Astrocyte (in vitro differentiated cells and primary cell): ENCODE measurements at places on chromosomes 7 and 10. TPM values are rescaled to one million over a fixed set of nuclear protein-coding genes. Genes with fewer than 3 reads are reported as not detected.

GRCh38 chr10:44908066-44908749 lies 2.9 kb upstream of the TMEM72 start:
- H3K27me3 ChIP-seq = peaks cover 15% of the 10 kb centered on the region
- DNase-seq = peak; percentile 16
- H3K36me3 ChIP-seq = no peaks in the 10 kb centered on the region
- no peak overlapping the region for H3K4me3 ChIP-seq
- H3K27ac ChIP-seq = no peak overlapping the region

PLEKHS1 gene
- not detected in 2 replicates for total RNA-seq

DNA sequence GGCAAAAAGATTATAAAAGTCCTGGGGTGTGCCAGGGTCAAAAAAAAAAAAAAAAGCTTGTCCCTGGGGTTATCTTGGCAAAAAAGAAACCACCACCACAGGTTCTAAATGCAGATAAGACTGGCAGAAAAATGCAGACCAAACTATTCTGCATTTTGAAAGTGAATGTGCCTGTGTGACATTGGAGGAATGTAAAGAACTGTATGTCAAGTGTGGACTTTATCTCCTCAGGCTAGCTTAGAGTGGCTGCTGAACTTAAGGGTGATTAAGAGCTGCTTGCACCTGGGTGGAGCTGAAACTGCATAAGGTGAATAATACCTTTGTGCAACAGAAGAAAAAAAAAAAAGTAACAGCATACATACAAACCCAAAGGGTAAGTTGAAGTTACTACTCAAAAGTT lies 1.3 kb upstream of the NAPEPLD start:
- no peaks in the 10 kb centered on the region for H3K27me3 ChIP-seq
- DNase-seq = no peak
- no peaks in the 10 kb centered on the region for H3K36me3 ChIP-seq
- no peak overlapping the region for H3K4me3 ChIP-seq
- H3K27ac ChIP-seq = no peak overlapping the region

SPDYE16 gene
- not detected in 2 replicates for total RNA-seq

DNA sequence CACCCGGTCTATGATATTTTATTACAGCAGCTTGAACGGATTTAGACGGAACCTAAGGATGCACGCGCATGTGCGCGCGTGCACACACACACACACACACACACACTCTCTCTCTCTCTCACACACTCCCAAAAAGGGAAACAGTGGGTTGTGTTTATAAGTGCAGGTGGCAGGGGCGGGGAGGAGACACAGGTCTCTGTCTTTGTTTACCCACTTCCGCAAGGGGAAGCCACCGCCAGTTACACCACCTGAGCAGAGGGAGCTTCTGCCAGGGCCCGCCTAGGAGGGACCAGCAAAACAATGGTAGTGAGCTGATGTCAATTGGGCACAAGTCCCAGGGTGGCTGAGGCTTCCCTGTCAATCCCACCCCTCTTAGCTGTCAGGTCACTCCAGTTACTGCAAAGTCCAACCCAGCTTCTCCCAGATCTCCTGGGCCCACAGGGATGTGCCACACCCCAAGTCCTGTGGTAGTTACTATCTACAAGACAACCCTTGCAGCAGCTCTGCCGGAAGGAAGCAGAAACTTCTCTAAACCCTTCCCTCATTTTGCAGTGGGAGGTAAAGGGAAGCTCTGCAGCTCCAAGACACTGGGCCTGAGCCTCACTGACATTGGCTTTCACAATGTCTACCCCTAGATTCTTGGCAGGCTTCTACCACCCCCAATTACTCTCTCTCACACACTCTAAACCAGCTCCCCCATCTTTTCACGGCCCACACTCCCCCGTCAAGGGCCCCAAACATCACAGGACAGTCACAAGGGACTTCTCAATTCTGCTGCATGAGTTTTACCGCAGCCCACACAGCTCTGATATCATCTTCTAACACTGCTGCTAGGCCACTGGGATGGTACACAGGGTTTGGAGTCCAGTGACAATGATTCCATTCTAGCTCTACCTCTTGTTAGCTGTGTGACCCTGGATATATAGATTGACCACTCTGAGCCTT lies 17.6 kb downstream of the ANXA11 start:
- no peak for DNase-seq
- no peaks in the 10 kb centered on the region for H3K27me3 ChIP-seq
- H3K4me1 ChIP-seq = no peaks in the 10 kb centered on the region
- H3K36me3 ChIP-seq = no peaks in the 10 kb centered on the region
- no peak overlapping the region for H3K4me3 ChIP-seq
- no peak overlapping the region for H3K27ac ChIP-seq

- no peak for DNase-seq
- no peak overlapping the region for H3K27ac ChIP-seq
- peaks cover 7% of the 10 kb centered on the region for H3K36me3 ChIP-seq
- peaks cover 53% of the 10 kb centered on the region for H3K4me1 ChIP-seq
Measured at GRCh38 chr10:122143238-122143841, 127.8 kb upstream of the BTBD16 start.

DNA sequence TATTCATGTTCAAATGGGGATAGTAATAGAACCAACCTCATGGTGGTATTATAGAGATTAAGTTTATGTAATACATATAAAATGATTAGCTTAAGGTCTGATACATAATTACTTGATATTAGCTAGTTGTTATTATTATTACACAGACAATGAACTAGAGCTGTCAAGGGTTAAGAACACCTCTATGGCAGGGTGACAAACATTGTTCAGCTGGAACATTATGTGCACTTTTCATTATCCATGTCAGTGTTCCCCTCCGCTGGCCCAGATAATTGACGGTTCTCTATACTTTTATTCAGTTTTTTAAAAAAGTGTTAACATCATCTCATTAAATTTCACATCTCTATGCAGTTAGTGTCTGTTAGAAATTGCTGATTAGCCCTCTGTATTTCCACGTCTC lies 142.1 kb downstream of the CDK14 start:
- no peak overlapping the region for H3K27ac ChIP-seq
- H3K27me3 ChIP-seq = no peaks in the 10 kb centered on the region
- no peaks in the 10 kb centered on the region for H3K36me3 ChIP-seq
- H3K4me1 ChIP-seq = no peaks in the 10 kb centered on the region

DNA sequence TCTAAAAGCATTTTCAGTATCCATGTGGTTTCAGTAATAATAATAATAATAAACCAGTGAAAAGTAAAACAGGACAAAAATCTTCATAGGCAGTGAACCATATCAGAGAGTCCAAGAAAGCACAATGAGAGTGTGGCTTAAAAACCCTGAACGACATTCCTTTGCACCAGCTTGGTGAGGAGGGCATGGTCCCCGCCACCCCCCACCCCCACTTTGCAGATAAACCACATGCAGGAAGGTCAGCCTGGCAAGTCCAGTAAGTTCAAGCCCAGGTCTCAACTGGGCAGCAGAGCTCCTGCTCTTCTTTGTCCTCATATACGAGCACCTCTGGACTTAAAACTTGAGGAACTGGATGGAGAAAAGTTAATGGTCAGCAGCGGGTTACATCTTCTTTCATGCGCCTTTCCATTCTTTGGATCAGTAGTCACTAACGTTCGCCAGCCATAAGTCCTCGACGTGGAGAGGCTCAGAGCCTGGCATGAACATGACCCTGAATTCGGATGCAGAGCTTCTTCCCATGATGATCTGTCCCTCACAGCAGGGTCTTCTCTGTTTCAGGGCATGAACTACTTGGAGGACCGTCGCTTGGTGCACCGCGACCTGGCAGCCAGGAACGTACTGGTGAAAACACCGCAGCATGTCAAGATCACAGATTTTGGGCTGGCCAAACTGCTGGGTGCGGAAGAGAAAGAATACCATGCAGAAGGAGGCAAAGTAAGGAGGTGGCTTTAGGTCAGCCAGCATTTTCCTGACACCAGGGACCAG lies 172.5 kb downstream of the EGFR start:
- H3K4me1 ChIP-seq = peaks cover 54% of the 10 kb centered on the region
- H3K4me3 ChIP-seq = no peak overlapping the region
- no peaks in the 10 kb centered on the region for H3K27me3 ChIP-seq
- no peaks in the 10 kb centered on the region for H3K36me3 ChIP-seq
- DNase-seq = no peak

SPRN gene
- 3.7 and 4.0 TPM in 2 replicates for total RNA-seq

DNA sequence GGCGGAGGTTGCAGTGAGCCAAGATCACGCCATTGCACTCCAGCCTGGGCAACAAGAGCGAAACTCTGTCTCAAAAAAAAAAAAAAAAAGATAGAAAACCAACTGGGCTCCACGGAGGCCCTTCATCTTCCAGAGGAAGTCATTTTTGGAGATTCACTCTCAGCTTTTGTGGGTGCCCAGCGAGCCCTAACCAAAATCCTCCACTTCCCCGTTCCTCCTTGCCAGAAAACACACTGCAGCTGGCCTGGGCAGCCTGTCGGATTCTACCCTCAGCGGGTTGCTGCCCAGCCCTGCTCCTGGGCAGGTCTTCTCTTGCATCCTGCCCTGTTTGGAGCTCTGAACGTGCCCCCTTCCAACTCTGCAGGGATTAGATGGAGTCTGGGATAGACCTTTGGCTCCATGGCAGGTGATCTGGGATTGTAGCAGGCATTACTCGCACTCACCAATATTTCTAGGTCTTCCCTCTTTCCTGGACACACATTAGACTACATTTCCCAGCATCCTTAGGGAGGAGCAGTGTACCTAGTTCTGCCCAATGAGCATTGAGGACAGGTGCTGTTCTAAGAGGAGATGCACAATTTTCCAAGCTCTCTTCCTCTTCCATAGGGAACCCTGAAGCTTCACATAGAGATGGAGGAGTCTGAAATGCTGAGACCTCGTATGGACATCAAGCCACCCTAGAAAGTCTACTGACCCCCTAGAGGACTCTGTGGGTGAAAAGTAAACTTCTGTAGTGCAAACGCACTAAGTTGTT lies 4.6 kb downstream of the GRID2IP start:
- H3K27me3 ChIP-seq = peaks cover 2% of the 10 kb centered on the region
- no peaks in the 10 kb centered on the region for H3K4me1 ChIP-seq
- no peaks in the 10 kb centered on the region for H3K36me3 ChIP-seq
- H3K4me3 ChIP-seq = no peak overlapping the region
- DNase-seq = no peak

ASIC3 gene
- 3.9 and 5.9 TPM in 2 replicates for total RNA-seq

PDE1C gene
- total RNA-seq = 14.9 and 31.6 TPM in 2 replicates

DNA sequence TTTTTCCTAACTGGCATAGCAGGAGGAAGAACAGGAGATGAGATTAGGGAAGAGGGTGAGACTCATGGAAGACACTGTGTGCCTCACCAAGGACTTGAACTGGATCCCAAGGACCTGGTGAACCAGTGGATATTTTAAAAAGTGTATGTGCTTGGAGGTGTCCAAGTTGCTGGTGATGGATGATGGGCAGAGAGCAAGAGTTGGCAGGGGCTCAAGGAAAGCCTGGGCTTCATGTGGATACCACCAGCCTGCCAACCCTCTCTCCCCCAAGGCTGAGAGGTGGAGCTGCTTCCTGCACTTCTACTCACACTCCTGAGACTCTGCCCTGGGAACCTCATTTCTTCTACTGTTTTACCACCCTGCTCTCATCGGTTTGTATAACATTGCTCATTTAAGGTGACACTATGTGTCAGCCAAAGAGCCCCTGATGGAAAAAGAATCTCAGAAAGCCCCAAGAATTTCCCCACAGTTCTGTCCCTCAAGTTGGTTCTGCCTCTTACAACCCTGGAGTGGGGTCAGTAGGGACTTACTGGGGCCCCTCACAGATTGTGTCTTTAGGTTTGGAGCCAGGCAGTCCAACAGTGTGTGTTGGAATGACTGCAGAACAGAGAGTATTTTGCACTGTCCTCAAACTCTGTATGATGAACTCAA lies 56.2 kb upstream of the PDCD4 start:
- no peaks in the 10 kb centered on the region for H3K36me3 ChIP-seq
- no peak overlapping the region for H3K4me3 ChIP-seq
- no peak overlapping the region for H3K27ac ChIP-seq
- H3K27me3 ChIP-seq = no peaks in the 10 kb centered on the region
- no peak for DNase-seq
- H3K4me1 ChIP-seq = peaks cover 2% of the 10 kb centered on the region

GRID1 gene
- 0.48 and 0.75 TPM in 2 replicates for total RNA-seq

DNA sequence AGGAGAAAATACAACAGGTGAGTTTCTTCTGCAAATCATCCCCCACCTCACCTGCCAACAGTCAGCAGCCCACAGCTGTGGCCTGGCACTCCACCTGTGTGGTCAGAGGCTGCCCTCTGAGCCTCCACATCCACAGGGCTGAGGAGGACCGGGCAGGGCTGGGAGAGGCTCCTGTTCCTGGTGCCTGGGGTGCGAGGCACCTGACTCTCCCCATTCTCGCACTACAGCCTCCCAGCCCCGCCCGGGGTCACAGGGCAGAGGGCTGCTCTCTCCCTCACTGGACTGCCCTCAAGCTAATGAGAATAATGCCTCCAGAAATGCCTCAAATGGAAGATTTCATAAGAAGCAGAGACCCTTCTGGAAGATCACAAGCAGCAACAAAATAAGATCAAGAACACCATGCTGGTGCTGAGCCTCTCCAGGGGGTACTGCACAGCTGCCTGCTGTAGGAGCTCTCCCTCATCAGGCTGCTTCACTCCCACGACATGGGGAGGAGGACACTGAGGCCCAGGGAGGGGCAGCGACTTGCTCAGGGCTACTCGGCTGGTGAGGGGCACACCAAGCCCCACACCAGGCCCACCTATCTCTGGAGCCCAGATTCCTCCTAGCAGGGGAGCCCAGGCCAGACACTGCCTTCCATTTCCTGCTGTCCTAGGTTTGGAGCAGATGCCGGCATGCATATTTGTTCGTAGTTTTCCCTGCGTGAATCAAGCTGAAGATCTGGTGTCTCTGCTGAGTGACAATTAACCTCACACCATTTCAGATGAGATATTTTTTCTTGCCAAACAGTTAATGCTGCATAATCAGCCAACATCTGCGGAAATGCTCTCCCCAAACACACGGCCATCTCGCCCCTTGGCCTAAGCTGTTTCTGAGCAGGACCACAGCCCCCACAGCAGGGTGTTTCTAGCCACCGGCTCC lies 76.5 kb downstream of the FAM53B start:
- no peak overlapping the region for H3K27ac ChIP-seq
- no peak overlapping the region for H3K4me3 ChIP-seq
- no peaks in the 10 kb centered on the region for H3K4me1 ChIP-seq
- DNase-seq = no peak

- H3K4me3 ChIP-seq = no peak overlapping the region
- no peak overlapping the region for H3K27ac ChIP-seq
- H3K4me1 ChIP-seq = peaks cover 7% of the 10 kb centered on the region
- no peak for DNase-seq
Measured at GRCh38 chr7:43495572-43495971, 87.3 kb upstream of the STK17A start.

GRCh38 chr7:52715701-52716100 lies 319.7 kb upstream of the POM121L12 start:
- no peaks in the 10 kb centered on the region for H3K36me3 ChIP-seq
- no peak overlapping the region for H3K27ac ChIP-seq
- H3K4me3 ChIP-seq = no peak overlapping the region
- no peaks in the 10 kb centered on the region for H3K27me3 ChIP-seq
- no peak for DNase-seq

GRCh38 chr7:38660427-38661099 lies 29.4 kb upstream of the AMPH start:
- H3K4me3 ChIP-seq = no peak overlapping the region
- H3K27me3 ChIP-seq = no peaks in the 10 kb centered on the region
- no peaks in the 10 kb centered on the region for H3K4me1 ChIP-seq
- peak; percentile 10 for DNase-seq
- no peak overlapping the region for H3K27ac ChIP-seq

NEUROG3 gene
- total RNA-seq = not detected in 2 replicates
